ENCODE measurements at places on chromosomes 13 and 19.

GRCh38 chr13:65826657-65827056 is 1403.5 kb downstream of the PCDH9 start:
- DNase-seq, result no peak

DNA sequence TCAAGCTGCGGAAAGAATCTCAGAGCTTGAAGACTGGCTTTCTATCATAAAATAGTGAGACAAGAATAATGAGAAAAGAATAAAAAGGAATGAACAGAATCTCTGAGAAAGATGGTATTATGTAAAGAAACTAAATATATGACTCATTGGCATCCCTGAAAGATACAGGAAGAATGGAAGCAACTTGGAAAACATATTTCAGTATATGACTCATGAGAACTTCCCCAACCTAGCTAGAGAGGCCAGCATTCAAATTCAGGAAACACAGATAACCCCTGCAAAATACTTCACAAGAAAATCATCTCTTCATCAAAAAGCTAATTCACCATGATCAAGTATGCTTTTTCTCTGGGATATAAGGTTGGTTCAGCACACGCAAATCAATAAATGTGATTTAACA is 2318.0 kb downstream of the PCDH9 start:
- no peak for DNase-seq

DNA sequence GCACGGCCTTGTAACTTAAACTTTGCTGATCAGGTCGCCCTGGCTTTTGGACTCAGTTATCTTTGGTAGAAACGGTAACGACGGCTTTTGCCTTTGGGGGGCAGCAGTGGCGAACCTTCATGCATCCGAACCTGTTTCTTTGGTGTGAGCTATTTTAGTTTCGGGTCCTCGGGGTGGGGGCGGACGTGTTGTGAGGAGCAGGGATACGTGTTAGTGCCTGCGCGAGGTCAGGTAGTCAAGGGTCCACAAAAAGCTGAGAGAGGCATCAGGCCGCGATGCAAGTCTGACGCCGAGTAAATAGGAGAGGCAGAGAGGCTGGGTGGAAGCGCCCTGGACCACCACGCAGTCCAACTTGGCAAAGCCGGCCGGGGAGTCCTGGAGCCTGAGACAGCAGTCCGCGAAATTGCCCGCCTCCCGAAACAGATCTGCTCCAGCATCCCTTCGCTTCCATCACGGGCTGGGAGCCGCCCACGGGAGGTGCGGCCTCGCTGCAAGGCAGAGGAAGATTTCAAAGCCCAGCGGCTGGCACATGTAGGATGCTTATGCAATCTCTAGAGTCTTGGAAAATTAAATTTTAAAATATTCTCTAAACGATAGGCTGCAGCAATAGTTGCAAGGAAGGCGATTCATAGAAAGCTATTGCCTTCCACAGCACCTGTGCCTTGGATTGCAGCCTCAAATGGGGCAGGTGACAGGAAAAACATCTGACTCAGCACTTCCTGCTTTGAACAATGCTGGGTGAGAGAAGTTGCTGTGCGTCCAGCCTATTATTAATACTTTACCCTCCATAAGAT is 4.6 kb upstream of the TPP2 start:
- DNase-seq, result peak; percentile 54

GRCh38 chr19:2227415-2228156 is 8.5 kb downstream of the PLEKHJ1 start:
- no peak for DNase-seq

- no peak for DNase-seq
Measured at GRCh38 chr19:22545751-22546150, 88.4 kb upstream of the ZNF492 start.

DNA sequence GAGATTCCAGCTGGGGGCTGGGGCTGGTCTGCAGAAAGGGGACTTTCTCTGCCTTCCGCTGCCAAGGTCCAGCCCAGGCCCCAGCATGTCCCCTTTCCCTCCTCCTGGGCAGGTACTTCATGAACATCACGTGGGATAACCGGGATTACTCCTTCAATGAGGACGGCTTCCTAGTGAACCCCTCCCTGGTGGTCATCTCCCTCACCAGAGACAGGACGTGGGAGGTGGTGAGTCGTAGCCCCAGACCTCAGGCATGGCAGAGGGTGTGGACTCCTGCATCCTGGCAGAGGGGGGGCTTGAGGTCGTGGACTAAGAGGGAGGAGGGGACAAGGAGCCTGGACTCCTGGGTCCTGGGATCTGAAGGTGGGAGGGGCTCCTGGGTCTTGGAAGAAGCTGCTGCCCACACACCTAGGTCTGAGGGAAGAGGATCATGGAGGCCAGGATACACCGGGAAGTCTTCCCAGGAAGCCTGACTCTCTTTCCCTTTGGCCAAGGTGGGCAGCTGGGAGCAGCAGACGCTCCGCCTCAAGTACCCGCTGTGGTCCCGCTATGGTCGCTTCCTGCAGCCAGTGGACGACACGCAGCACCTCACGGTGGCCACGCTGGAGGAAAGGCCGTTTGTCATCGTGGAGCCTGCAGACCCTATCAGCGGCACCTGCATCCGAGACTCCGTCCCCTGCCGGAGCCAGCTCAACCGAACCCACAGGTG is 20.6 kb downstream of the GRIN2D start:
- no peak for DNase-seq

DNA sequence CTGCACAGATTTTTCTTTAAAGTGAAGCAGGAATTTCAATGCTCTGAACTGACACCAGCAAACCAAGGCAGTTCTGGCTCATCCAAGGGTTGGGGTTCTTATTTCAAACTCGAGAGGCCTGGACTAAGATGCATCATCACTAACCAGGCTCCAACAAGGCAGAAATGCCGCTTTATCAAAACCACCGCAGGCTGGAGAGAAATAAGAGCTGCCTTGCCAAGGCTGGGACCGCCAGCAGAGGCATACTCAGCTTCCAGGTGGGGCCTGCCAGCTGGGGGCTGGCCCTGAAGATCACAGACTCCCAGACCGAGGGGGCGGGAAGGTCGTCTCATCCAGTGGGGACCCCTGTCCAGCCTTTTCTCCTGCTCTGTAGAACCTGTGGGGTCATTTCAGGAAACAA is 37.4 kb upstream of the GAS6 start:
- DNase-seq, result no peak

DNA sequence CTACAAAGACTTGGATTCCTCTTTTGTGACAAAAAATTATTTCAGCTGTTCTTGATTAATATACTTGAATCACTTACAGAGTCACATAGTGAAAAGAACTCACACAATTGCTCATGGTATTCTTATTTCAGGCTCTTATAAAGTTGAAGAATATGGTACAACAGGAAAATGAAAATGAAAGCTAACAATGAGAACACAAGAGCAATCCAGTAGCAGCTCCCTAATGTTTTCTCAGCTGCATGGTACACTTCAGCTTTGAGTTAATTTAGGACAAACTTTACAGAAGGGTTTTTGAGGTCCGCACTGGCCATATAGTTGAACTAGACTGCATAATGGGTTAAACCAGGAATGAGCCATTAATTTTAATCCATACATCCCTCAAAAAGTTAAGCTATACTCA is 1261.8 kb downstream of the SLITRK5 start:
- no peak for DNase-seq

GRCh38 chr19:49103331-49104085 is 10.7 kb upstream of the LIN7B start:
- no peak for DNase-seq

GRCh38 chr13:36917311-36917710 is 2.7 kb downstream of the SMAD9 start:
- no peak for DNase-seq

DNA sequence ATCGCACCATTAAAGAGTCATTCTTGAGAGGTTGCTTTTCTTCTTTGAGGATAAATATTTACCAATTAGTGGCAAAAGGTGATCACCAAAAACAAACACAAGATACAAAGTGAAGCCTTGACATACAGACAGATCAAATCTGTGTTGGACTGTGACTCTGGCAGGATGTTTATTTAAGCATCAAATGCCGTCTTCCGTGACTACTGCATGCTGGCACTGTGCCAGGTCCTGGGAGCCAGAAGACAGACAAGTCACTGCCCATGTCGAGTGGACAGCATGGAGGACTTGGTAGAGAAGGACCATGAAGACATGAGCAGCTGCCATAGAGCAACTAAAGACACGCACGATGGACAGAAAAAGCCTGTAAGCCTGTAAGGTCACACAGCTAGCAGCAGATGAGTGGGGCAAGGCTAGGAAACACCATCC is 92.8 kb upstream of the FARP1 start:
- DNase-seq, result no peak

GRCh38 chr13:51523082-51523518 is 61.2 kb upstream of the WDFY2 start:
- DNase-seq, result no peak

- DNase-seq, result no peak
Measured at GRCh38 chr19:3690551-3691371, 9.5 kb downstream of the PIP5K1C start.

DNA sequence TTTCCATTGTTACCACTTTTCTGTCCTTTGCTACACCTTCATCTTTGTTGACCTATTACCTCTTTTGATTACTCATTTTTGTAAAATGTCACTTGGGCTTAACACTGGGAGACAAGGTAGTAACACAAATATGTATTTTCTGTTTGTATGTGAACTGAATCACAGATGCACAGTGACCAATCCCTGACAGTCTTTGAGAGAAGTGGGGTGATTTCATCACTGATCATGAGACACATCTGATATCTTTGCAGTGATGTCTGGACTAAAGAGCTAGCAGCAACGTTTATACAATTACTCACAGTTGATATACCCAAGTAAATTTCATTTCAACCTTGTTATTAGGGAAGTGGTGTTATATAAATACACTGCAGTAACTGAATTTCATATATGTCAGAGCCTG is 1397.4 kb upstream of the SPRY2 start:
- no peak for DNase-seq

- DNase-seq, result no peak
Measured at GRCh38 chr19:31675193-31675913, 326.1 kb upstream of the TSHZ3 start.

DNA sequence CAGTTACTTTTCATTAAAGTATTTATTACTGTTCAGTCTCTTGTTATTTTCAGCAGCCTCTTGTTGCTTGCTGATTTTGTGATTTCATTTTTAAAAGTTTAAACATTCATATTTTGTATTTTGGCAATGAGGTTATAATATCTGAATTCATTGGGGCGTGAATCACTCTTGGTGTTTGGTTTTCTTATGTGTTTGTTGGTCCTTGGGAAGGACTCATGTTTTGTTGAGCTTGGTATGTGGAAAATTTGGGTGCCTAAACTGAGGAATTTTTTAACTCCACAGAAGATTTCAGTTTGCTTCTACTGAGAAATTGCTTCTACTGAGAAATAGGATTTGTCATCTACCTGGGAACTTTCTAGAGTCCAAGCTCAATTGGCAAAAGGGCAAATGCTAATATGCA is 38.2 kb downstream of the PDS5B start:
- DNase-seq, result no peak

GRCh38 chr19:7255119-7255518 is 39.1 kb downstream of the INSR start:
- DNase-seq, result no peak
